ENCODE measurements at places on chromosomes 2 and 18.

DNA sequence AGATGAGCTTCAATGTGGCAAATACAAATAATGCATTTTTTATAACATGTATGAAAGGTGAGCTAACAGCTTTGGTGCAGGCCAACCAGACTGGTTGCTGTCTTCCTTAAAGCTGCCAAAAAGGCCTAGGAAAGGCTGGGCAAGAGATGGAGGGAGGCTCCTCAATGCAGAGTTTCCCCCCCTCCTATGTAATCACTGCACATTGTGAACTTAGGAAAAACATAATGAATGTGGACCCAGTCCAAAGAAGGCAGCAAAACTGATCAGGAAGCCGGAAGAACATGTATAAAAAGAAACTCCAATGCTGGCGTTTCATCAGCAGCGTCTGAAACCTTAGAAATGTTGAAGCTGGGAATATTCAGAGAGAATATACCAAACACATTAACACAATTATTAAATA, 84.2 kb upstream of the LYPD6 start:
- no peak for DNase-seq

GRCh38 chr18:53745224-53745967, 479.1 kb downstream of the MBD2 start:
- peak; percentile 73 for DNase-seq

- DNase-seq: no peak
These were observed 76.5 kb upstream of the APCDD1 start for GRCh38 chr18:10377956-10378355.

- DNase-seq: peak; percentile 33
These were observed 51.1 kb upstream of the LGALSL start for GRCh38 chr2:64402876-64403275.

- DNase-seq: peak; percentile 13
These were observed 26.1 kb downstream of the KCTD18 start for GRCh38 chr2:200483729-200484198.

GRCh38 chr2:85772019-85772745, 18.4 kb downstream of the ATOH8 start:
- DNase-seq: peak; percentile 100

DNA sequence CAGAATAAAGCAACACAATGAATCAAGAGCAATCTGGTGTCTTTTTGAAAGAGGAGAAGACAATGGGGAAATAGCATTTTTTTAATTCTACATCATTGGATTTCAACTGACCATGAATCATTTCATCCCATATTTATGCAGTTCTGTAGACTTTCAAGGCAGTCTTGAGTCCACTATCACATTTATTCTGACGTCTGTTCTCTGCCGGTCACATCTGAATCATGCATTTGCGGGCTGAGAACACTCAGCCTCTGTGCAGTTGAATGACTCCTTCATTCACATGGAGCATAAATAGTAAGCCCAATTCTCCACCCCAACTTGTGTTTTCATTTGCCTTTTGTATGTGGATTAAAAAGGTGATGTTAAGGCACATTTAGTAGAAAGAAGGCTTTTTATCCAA, 128.2 kb downstream of the AKAIN1 start:
- DNase-seq: peak; percentile 46

- DNase-seq: no peak
These were observed 29.5 kb downstream of the INPP4A start for GRCh38 chr2:98473995-98474780.

GRCh38 chr2:207939342-207940108, 85.8 kb downstream of the PLEKHM3 start:
- no peak for DNase-seq

DNA sequence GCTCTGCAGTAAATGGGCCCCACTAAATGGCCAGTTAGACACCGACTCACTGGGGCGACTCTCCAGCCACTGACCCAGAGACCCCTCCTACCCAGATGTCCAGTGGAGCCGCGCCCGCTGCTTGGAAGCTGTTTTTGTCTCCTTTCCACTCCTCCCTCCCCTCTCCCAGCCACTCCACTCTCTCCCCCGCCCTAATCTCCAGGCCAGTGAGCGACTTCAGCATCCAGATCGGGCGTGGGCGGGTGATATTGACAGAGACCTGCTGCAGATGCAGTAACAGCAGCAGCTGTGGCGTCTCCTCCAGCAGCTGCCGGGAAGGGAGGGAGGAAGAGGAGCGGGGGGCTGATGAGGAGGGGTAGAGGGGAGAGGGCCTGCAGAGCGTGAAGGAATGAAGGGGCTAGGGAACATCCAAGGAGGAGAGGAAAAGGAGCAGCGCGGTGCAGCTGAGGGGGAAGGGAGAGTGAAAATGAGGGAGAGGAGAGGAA, at the start of gene SCN7A:
SCN7A (minus strand) TSS at position 110 of the 485 bp plus-strand sequence. CDS start 16,553 bp downstream, outside the sequence.
- no peak for DNase-seq

- peak; percentile 59 for DNase-seq
These were observed 17.2 kb upstream of the STPG4 start for GRCh38 chr2:47172156-47172921.

DNA sequence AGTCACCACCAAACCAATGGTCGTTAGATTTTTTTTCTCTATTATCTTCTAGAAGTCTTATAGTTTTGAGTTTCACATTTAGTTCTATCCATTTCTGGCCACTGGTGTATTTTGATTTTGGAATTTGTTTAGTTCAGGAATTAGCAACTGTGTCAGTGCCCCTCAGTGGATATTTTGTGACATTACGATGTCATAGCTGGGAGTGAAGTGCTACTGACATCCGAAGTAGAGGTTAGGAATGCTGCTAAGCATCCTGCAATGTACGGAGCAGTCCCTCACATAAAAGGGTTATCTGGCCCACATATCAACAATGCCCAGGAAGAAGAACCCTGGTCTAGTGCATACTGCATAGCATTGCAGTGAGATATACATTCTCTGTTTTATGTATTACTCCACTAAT, 157.4 kb upstream of the RGPD4 start:
- peak; percentile 23 for DNase-seq

DNA sequence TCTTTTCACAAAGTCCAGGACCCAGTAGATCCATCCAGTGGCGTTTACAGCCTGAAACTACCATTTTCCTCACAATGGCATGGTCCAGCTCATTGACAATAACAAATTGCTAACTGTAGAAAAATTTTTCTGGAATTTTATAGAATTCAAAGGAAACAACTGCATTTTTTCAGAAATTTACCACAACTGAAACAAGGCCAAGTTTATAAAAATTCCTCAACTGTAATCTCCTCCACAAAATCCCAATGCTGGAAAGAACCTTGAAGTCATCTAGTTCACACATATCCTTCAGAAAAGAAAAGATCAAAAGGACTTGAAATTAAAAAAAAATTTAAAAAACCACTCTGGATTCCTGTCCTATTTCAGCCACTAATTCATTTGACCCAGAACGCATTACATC, 226.0 kb upstream of the CTAGE1 start:
- no peak for DNase-seq

DNA sequence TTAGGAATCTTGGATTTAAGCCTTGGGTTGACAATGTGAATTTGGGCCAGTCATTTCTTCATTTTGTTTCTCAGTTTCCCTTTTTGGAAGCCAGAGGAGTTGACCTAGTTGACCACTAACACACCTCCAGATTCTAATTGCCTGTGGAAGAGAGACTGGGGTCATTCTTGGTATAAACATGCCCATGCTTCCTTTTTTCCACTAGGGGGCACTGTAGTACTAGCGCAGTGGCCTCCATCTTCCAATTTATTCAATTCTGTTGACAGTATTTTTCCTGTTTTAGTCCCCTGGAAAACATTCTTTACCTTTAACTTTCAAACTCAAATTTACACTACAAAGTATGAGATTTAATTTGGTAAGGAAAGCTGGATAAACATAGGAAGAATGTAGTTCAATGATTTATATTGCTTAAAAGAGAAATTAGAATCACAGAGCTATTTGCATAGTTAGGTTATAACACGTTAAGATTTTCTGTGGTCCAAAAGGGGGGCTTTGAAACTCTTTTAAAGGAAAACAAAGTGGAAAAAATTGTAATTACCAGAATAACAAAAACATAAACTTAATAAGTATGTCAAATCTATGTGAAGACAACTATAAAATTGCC, 57.5 kb upstream of the AGPS start:
- peak; percentile 43 for DNase-seq

DNA sequence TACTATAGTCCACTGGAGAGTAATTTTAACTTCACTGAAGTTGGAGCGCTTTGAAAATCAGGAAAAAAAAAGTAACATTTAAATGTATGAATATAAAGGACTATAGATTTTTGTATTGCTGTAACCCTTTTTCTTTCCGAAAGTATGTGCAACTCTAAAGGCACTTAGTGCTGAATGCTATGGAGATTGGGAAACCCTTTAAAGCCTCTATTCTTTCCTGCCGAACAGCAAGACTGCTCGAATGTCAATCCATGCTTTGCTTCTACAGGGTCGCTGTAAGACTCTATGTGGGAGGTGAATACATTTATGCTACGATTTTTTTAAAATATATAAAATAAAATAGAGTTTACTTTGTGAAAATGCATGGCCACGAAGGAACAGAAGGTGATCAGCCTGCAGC, 825 bp downstream of the GRB14 start:
- no peak for DNase-seq

DNA sequence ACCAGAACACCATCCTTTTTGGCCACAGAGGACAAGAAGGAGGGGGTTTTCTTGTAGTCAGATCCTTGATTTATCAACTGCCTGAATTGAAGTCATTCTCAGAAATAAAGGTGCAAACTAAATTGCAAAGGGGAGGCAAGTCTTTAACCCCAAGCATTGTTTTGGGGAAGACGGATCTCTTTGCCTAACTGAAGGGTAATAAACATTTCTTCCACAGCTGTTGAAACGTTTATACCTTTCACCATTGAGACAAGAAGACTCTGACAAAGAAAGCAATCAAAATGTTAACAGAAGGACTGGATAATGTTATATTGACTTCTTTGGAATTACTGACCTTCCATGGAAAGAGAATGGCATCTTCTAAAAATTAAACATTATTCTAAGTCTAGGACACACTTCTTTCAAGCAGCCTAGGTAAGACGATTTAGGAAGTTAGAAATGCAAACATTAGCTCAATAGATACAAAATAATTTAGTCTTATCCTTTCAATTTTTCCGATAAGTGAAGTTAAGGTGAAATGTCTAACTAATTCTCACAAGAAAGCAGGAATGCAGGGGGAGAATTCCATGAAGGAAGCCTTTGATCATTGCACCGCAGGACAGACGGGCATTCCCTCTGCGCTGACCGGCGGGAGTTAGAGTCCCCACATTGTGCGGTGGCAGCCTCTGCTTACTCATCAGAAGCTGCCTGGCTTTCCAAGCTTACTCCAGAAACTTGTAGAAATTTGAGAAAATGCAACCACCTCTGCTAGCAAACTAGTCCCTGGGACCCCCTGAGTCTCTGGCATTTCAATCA, 69.4 kb upstream of the COPS8 start:
- no peak for DNase-seq

GRCh38 chr18:11767329-11767728, 78.3 kb downstream of the GNAL start:
- no peak for DNase-seq

GRCh38 chr2:157748371-157749142, 119.9 kb upstream of the ACVR1C start:
- DNase-seq: no peak

DNA sequence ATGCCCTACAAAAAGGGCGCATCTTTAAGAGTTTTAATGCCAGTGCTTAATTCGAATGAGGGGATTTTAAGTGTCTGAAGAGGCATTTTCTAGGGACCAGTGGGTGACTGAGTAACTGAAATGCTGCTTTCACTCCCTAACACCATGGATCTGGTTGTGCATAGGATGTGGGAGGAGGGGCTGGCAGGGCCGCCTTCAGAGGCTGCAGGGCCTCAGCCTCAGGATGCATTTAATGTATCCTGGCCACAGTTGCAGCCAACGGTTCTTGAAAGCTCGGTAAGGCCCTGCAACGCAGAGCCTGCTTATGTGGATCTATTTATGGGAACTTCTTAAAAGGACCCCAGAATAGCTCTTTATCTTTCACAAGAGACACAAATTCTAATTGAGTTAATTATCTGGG, 25.8 kb upstream of the IL18RAP start:
- DNase-seq: no peak

DNA sequence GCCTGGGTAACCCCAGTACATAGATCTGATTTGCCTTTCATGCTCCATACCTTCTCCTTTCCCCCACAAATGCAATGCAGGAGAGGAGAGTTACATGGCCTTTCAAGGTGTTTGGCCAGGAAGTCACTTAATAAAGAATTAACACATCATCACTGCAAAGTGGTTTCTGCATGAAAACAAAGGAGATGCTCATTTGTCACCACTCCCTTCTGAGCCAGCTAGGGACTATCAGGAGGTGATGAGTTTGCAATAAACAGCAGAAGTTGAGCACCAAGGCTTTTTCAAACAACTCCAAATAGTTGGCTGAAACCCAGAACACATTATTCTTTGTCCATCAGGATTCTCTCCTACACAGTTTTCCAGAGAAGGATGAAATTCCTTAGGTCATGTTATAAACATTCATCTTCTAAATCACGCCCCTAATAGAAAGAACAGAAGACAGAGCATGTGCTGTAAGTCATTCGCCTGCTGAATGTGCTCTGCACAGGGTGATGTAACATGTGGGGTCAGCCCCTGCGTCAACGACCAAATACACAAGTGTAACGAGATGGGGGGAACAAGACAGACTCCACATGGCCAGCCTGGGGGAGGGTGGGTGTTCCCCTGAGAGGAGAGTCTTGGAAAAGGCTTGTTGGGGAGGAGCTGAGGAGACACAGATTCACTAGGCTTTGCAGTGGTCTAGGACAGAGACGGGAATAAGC, 87.3 kb upstream of the RMDN2 start:
- DNase-seq: no peak

DNA sequence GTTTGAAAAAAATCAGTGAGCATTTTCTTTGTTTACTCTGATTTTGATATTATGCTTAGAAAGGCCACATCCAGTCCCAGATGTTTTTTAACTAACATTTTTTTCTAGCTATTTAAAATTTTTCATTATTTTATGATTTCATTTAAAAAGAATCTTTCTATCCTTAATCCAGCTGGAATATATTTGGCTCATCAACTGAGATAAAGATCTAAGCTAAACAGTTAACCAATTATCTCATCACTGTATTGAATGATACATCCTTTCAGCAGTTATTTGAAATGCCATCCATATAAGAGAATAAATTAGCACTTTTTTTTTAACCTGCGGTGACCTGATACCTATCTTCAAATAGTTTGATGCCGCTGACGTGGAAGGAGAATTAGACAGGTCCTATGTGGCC, 245.5 kb upstream of the COPS8 start:
- no peak for DNase-seq

GRCh38 chr2:237901932-237902850, 42.8 kb downstream of the RAMP1 start:
- DNase-seq: no peak

GRCh38 chr18:60746919-60747318, 374.3 kb upstream of the MC4R start:
- no peak for DNase-seq

GRCh38 chr2:199966976-199967375, 11.6 kb downstream of the MAIP1 start:
- no peak for DNase-seq

- no peak for DNase-seq
These were observed 87.4 kb upstream of the SLC14A2 start for GRCh38 chr18:45527891-45528290.
